Lung (tissue), 17 donors: ENCODE measurements at places on chromosomes 6 and 20.
A peak's percentile ranks its signal among the peaks of the same experiment; 100 is the strongest.

DNA sequence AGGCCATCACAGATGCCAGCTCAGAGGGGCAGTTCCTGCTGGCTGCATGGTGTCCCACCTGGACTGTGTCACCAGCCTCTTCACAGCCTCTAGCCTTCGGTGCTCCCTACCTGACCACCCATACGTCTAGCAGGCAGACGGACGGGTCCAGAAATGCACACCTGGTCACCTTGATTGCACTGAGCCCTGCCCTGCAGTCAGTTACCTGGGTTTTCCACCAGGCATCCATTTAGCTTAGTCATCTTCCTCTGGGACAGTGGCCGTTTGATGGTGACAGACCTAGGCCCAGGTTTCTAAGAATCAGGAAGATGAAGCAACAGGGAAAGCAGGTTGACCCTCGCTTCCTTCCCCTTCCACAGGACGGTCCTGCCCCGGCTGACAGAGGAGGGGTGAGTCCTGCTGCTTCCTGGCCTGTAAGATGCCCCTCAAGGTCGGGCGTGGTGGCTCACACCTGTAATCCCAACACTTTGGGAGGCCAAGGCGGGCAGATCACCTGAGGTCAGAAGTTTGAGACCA is 9.8 kb upstream of the BPI start:
- DNase-seq = no peak

DNA sequence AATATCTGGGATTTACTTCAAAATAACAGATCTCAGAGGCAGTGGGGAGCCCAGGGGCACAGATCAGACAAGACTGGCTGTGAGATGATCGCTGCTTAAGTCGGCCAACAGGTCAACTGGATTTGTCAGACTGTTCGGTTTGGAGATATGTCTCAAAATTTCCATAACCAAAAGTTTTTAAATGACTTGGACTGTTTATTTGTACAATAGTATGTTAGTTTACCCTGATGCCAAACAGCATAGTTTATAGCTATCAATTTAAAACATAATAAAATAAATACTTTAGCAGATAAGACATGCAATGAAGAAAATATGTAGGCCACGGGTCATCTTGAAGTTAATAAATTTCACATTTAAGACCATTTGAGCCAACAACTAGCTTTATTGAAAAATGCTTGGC is 126.7 kb downstream of the IRF4 start:
- peak; percentile 23 for DNase-seq

GRCh38 chr6:94902974-94903628 is 674.2 kb upstream of the MANEA start:
- no peak for DNase-seq

GRCh38 chr6:88605271-88605670 is 358.1 kb downstream of the RNGTT start:
- no peak for DNase-seq

- no peak for DNase-seq
Measured at GRCh38 chr20:2804852-2805688, 4.6 kb upstream of the CPXM1 start.

DNA sequence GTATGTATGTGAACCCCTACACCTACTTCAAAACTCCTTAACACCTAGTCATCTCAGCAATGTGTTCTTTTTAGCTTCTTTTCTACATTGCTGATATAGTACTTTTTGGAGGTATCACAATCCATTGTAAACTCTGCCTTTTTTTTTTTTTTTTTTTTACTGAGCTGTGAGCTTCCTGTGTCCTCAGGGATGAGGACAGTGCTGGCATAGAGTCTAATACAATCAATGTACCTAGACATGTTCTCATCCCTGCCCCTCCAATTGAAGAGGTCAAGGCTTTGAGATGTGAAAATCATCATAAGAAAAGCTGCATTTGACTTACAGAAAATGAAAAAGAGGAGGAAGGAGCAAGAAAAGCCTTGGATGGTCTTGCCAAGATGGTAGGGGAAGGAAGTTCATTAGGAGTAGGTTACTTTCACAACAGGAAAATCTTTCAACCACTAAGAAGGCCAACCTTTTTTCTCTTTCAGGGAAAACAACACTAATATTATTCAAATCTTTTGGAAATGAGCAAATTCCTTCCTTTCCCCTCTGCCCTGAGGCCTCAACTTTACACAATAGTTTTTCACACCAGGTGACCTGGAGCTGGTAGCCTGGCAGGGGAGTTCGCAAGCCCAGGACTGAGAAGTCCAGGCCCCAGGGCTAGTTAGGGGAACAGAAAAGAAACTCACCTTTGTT is 2.8 kb upstream of the JARID2 start:
- DNase-seq = no peak

DNA sequence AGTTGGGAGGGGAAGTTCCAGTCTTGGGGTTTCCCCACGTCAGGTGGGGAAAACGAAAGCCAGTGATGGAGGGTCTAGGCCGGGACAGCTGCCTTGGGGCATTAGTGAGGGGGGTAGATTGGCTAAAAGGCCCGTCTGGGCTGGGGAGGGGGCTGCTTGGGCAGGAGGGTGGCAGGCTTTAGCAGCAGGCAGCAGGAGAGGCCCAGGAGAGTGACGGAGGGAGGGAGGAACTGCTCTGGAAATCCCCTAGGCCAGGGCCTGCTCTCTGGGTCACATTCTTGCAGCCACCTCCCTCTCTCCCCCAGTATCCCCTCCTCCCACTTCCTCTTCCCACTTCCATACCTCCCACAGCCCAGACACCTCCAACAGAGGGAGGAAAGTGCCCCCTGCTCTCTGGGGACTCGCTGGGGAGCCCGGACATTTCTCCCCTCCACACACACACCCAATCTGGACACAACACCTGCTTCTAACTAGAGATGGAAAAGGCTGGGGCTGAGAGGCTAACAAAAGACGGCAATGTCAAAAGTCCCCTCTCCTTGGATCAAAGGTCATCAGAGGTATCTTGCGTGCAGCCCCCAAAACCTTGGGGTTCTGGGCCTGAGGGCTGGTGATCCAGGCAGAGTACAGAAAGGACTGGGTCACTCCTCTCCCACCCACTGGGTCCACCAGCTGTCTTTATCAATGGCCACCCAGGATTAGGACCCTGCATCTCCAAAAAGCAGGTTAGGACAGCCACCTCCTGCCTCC is 1.8 kb downstream of the NFKBIE start:
- no peak for DNase-seq

DNA sequence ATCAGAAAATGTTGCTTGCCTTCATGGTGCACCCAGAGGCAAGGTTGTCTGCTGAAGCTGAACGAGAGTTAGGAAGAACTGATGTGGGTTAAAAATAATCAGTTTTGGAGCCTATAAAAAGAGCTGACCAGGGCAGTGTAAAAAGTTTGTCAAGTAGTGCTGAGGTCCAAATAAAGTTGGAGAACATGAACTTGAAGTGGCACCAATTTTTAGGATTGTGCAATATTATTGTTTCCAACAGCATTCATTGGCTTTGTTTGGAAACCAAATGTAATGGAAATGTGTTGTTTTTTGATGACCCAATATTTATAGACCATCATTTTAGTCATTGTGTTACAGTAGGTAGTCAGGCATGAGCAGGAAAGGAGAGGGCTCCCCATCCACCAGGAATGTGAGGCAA is 55.7 kb downstream of the GPR63 start:
- DNase-seq = no peak

DNA sequence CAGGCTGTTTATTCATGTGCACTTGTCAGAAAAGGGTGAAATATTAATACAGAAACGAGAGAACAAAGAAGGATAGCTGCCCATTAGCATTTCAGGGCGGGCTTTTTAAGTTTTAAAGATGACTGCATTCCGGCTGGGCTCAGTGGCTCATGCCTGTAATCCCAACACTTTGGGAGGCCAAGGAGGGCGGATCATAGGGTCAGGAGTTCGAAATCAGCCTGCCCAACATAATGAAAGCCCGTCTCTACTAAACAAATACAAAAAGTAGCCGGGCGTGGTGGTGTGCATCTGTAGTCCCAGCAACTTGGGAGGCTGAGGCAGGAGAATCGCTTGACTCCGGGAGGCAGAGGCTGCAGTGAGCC is 130.5 kb downstream of the HFE start:
- DNase-seq = peak; percentile 70

DNA sequence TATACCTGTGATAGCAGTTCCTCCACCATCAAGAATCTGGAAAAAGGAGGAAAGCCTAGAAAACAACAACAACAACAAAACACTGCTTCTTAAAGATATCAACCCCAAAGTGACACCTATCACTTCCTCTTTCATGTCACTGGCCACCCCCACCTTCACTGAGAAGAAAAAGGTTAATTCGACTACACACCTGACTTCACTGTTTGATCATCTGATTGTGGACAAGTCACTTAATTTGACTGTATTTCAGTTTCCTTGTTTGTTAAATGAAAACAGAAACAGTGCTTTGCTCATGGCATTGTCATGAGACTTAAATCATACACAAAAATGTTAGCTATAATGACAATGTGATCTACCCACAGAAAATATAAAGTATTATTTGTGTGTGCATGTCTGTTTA is 280.6 kb upstream of the SULF2 start:
- no peak for DNase-seq

GRCh38 chr6:119742188-119742803 is 392.7 kb upstream of the MAN1A1 start:
- DNase-seq = peak; percentile 58

DNA sequence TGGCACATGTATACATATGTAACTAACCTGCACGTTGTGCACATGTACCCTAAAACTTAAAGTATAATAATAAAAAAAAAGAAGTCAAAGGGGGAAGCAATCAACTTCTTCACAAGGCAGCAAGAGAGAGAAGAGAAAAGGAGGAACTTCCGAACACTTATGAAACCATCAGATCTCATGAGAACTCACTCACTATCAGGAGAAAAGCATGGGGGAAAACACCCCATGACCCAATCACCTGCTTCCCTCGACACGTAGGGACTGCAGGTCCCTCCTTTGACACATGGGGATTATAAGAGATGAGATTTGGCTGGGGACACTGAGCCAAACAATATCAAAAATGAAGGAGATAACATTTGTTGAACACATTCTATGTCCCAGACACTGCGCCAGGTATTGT is 94.8 kb upstream of the PHACTR1 start:
- DNase-seq = no peak

GRCh38 chr20:14259689-14260088 is 77.7 kb downstream of the FLRT3 start:
- no peak for DNase-seq

DNA sequence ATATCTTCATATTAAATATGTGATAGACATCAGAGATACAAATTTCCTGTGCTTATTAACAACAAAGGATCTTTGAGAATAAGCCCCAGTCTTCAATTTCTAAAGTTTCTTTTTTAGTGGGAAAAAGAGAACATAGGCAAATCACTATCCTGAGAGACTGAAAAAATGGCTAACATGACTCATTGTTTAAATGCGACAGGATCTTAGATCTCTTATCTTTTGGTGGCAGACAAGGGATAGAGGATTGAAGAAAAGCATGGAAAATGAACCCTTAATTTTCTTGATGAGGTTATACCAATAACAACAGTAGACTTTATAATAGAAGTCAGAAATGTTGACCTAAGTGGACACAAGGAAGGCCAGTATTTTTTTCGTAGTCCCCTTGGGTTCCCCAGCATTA is 178.6 kb upstream of the MAP3K7 start:
- no peak for DNase-seq
